ENCODE measurements at places on chromosomes 7 and 10.

GRCh38 chr10:7767209-7767608 is 20.6 kb downstream of the KIN start:
- DNase-seq: no peak

GRCh38 chr7:133670250-133670649 is 417.4 kb downstream of the EXOC4 start:
- DNase-seq: no peak

GRCh38 chr10:123147635-123148413 is at the start of gene HMX2:
HMX2 (plus strand) TSS chr10:123148136; CDS start chr10:123148379, 243 bp downstream.
- no peak for DNase-seq

- DNase-seq: no peak
Observed at GRCh38 chr10:12699258-12699700, 302.2 kb downstream of the CCDC3 start.

- DNase-seq: no peak
Observed at GRCh38 chr7:74083928-74084721, 521 bp downstream of the LIMK1 start.

- peak; percentile 81 for DNase-seq
Observed at GRCh38 chr7:100675581-100676350, 2.2 kb downstream of the GNB2 start.

DNA sequence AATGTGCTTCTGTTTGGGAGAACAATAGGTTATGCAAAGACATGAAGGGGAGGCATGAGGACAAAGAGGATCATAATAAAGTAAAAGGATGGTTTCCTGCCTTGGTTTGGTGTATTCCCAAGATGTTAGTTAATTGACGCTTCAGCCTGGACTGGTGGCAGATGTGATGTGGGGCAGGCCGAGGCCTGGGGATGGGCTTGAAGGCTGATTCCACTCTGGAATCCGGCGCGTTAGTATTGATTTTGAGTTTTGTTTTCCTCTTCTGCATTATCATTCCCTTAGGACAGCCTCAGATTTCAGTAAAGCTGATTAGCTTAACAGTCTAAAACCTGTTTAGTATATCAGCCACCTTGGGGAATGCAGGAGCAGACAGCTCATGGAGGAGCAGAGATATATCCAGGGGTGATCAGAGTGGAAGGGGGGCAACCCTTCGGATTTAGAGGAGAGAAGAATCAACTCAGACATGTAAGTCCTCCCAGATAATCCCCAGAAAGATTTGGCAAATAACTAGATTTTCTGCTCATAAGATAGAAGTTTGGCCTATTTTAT is 159.8 kb upstream of the MTPN start:
- DNase-seq: no peak

- DNase-seq: no peak
Observed at GRCh38 chr7:24936121-24936824, 43.7 kb downstream of the OSBPL3 start.

DNA sequence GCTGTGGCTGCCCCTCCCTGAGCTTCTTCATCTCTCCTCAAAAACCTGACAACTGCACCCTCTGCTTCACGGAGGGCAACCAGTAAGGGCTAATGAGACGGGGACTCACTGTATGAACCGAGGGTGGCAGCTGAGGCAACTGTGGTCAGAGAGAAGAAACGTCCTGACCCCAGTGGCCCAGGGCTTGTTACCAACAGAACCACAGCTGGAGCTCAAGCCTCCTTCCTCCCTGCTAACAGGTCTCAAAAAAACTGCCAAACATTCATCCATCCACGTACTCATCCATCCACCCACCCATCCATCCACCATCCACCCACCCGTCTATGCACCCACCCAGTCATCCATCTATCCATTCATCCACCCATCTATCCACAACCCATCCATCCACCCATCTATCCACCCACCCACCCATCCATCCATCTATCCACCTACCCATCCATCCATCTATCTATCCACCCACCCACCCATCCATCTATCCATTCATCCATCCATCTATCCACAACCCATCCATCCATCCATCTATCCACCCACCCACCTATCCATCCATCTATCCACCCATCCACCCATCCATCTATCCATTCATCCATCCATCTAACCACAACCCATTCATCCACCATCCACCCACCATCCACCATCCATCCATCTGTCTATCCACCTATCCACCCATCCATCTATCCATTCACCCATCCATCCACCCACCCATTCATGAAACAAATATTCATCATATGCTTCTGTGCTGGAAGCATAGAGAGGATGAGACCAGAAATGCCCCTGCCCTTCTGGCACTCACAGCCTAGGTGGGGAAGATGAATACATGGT is 111.7 kb downstream of the PDGFA start:
- no peak for DNase-seq

- DNase-seq: no peak
Observed at GRCh38 chr10:122554131-122555036, 6.2 kb upstream of the DMBT1 start.

GRCh38 chr10:85976267-85976793 is 390.3 kb downstream of the GRID1 start:
- no peak for DNase-seq

- DNase-seq: no peak
Observed at GRCh38 chr7:155545348-155545747, 1.0 kb downstream of the CNPY1 start.

DNA sequence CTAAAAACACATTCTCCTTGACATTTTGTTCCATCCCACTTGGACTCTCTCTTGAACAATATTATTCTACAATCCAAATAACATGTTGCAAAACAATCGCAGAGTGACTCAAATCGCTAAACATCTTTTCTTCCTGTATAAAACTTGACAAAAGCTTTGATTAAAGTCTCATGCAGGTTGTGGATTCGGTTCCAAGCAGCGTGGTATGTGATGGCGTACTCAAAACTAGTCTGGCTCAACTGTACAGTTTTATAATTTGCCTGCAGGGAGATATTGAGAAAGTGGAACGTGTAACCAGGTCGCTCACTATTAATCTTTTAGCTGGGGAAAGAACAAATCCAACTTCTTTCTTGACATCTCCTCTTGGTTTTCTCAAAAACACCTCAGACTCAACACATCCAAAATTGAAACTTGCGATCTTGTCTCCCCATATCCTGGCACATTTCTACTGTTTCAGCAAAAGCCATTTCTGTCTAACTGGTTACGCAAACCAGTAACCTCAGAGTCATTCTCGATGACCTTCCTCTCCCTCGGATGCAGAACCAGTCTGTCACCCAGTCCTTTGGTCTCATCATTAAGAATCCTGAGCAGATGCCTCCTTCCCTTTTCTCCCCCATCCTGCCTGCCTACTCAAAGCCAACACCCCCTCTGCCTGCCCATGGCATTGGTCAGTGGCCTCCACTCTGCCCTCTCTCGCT is 100.1 kb downstream of the CACNB2 start:
- DNase-seq: no peak

GRCh38 chr10:60735244-60735643 is 43.0 kb upstream of the CDK1 start:
- no peak for DNase-seq

- no peak for DNase-seq
Observed at GRCh38 chr7:147406521-147407135, 1183.9 kb upstream of the C7orf33 start.

- no peak for DNase-seq
Observed at GRCh38 chr10:103188853-103189252, 4.2 kb downstream of the NT5C2 start.

DNA sequence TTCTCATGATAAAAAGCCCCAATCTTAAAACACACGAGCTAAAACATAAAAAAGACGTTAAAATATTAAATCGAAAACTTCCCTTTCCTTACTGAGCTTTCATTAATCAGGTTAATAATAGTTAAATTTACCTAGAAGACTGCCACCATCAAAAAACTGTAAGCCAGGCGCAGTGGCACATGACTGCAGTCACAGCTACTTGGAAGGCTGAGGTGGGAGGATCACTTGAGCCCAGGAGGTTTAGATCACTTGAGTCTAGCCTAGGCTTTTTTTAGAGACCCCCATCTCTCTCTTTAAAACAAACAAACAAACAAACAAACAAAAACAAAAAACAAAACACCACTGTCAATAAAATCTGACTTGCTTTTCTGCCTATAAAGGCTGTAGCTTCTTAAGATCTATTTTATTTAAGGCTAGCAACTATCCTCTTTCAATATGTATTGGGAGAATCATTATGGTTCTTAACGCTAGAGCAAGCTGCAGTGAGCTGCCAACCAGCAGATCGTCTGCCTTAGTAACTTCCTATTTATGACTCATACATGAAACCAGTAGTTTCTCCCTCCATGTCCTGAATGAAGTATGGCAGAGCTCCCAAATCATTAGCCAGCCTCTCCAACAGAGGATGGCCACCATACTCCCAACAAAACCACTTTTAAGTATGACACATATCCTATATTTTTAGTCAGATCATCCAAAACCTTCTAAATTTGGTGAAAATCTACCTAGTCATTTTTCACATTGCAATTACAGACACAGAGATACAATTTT is 163.7 kb downstream of the SRPK2 start:
- DNase-seq: no peak

GRCh38 chr7:112538726-112539255 is 58.0 kb downstream of the LSMEM1 start:
- no peak for DNase-seq

DNA sequence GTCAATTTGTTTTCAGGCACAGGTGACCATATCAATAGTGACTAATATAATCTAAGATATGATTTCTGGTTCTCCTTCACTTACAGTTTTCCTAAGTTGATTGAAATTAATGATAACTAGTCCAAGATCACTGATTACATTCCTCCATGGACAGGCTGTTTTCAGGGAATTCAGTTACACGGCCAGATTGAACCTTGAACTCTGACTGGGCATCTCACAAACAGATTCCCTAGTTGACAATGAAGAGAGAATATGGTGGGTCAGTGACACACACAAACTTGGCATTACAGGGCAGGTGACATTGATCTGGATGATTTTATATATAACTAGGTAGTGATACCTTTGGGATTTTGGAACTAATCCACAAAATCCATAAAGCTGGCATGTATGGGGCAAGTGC is 110.2 kb upstream of the EGR2 start:
- no peak for DNase-seq

DNA sequence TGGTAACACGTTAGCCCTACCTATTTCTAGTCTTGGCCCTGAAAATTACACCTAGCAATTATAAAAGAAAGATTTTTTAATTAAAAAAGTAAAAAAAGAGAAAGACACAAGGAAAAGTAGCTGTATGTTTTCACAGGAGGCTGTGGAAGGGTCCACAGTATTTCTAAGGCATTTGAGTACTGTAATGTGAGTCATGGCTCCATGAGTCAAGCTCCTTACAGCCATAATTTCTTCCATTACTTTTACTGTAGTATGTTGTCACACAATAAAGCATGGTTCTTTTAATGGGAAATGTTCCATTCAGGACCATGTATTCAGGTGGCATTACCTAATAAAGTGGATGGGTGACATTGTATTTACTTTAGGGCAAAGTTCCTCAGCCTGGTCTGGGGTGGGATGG is 113.4 kb downstream of the GPR37 start:
- DNase-seq: no peak

- DNase-seq: no peak
Observed at GRCh38 chr7:8605221-8605620, 171.8 kb downstream of the NXPH1 start.

DNA sequence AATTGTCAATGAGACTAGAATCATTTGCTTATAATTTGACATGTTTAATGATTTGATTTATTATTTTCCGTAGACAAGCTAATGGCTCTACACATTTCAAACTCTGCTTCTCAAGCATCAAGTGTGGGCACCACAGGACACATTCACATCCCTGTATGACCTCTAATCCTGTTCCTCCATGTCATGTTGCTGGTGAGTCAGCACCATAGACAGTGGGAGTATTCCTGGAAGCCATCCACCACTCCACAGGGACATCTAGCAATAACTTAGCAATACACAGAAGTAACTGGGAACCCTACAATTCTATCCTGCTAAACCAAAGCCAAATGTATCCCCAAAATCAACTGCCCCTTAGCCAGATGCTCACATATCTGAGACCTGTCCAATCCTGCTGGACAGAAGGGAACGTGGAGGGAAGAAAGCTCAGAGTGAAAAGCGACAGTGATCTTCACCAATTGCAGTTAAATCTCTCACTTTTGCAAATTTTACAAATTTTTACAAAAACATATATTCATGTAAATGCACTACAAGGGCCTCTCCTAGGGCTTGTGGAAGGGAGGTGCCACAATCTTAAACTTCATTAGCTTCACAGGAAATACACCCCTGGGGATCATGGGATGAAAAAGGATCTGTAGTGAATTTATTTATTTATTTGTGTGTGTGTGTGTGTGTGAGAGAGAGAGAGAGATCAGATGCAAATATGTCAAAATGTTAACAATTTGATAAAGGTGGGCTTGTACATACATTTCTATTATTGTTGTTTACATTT is 126.5 kb downstream of the GFRA1 start:
- no peak for DNase-seq

DNA sequence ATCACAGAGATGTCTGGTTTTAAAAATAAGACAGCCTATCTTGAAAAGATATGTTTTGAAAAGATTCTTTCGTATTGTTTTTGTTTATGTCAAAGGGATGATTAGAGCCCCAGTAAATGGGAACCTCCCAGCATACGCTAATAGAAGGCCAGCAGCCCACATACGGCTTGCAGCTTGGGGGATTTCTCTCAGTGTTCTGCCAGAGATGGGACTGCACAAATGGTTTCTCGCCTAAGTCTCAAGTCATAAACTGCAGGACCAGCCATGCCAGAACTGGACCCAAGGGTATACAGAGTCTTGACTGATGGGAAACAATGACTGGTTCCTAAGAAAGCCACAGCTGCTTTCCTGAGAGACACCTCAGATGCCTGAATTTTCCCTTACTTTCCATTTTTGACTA is 306.9 kb upstream of the DGKB start:
- no peak for DNase-seq

GRCh38 chr7:73382934-73383503 is 50.6 kb upstream of the FZD9 start:
- DNase-seq: no peak

DNA sequence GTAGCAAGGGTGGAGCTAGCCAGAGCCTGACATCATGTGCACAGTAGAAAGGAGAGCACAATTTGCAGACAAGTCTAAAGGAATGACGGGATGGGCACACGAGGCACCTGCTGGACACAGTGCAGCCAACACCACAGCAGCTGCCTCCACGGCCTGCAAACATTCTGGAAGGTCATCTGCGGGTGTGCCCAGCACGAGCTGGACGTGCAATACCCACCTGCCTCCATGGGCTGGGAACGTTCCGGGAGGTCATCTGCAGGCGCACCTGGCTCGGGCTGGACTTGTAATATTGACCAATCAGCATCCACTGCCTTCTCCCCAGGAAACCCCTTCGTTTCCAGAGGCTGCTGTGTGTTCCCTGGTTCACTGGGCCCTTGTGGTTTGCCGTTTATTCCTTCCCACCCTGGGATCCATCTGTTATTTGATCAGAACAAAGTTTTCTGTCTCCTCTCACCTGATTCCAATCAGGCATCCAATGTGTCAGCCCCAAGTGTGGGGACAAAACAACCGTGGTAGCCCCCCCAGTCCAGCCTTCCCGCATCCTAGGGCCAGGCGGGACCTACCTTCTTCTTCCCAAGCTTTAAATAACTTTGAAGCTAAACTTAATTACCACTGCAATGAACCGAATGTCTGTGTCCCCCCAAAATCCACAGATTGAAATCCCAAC is 243.4 kb upstream of the PPP2R2D start:
- no peak for DNase-seq
